Stimulated activated CD4-positive, alpha-beta T cell treated with anti-CD3 and anti-CD28 coated beads, Interleukin-4, amount 100 ng/mL, for 24 hours (primary cell): ENCODE measurements at places on chromosomes 13 and 19.
A peak's percentile ranks its signal among the peaks of the same experiment; 100 is the strongest.

GRCh38 chr19:18644196-18645034, 7.6 kb downstream of the KLHL26 start:
- DNase-seq = no peak

GRCh38 chr13:97112446-97113152, 109.5 kb upstream of the MBNL2 start:
- DNase-seq = no peak

GRCh38 chr13:44280456-44280855, 93.2 kb upstream of the SERP2 start:
- no peak for DNase-seq

DNA sequence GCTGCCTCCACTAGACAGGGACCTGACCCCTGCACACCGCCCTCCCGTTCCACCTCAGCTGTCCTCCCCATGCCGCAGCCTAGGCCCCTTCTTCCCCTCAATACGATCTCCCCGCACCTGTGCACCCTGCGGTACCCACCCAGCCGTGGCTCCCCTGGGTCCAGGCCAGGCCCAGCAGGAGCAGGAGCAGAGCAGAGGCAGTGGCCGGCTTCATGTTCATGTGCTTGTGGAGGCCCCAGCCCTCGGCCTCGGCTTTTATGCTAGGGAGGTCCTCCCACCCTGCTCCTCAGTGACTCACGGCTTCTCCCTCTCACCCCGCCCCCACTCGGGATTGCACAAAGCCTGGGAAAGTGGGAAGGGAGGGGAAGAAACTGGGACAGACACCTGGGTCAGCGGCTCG, 11.4 kb upstream of the KRTDAP start:
- no peak for DNase-seq

- DNase-seq = no peak
These were observed 206.8 kb downstream of the PCDH9 start for GRCh38 chr13:67023130-67023876.

DNA sequence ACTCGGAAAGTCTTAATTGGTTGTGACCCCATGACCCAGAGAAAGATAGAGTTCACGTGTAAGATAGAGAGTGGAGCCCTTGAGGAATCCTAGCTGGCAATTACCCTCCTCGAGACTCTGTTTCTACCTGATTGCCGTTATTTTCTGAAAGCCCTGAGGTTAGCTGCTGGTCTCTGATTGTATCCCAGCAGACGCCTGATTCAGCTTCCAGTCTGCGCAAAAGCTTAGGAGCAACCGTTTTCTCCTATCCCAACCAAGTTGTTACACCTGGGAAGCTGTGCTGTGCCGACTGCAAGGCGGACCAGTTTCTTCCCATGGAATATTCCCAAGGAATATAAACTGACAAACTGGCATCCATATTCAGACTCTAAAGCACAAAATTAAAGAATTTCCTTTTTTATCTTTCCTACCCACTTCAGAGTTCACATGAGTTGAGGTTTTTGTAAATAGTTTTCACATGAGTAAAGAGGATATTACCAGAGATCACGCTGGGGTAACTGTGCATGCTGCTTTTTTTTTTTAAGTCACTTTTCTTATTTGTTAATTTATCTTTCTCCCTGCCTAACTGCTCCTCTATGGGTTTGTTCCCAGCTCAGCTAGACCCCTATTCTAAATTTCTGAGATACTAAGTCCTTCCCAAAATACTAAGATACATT, 1.5 kb upstream of the TRPC4 start:
- DNase-seq = no peak

DNA sequence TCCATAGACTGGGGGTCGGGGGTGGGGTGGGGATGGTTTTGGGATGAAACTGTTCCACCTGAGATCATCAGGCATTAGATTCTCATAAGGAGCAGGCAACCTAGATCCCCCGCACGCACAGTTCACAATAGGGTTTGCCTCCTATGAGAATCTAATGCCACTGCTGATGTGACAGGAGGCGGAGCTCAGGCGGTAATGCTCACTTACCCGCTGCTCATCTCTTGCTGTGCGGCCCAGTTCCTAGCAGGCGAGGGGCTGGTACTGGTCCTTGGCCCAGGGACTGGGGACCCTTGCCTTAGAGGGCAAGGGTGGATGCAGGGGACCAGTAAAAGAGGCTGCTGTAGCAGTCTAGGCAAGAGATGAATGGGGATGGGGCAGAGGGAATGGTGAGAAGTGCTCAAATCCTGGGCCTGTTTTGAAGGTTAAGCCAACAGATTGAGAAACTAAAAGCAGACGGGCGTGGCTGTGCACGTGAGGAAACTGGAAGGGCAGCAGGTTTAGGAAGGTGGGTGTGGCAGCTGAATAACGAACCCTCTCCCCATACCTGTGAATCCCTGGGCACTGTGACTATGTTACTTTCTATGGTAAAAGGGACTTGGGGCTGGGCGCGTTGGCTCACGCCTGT, 1.5 kb upstream of the ERICH4 start:
- DNase-seq = no peak

- DNase-seq = peak; percentile 91
These were observed 44.3 kb downstream of the BBC3 start for GRCh38 chr19:47186446-47187334.

GRCh38 chr13:79541426-79542049, 60.6 kb downstream of the NDFIP2 start:
- DNase-seq = peak; percentile 10

- no peak for DNase-seq
These were observed 206.5 kb downstream of the TEX29 start for GRCh38 chr13:111526922-111527321.

GRCh38 chr19:45613926-45614725, 12.1 kb upstream of the GPR4 start:
- DNase-seq = peak; percentile 60

DNA sequence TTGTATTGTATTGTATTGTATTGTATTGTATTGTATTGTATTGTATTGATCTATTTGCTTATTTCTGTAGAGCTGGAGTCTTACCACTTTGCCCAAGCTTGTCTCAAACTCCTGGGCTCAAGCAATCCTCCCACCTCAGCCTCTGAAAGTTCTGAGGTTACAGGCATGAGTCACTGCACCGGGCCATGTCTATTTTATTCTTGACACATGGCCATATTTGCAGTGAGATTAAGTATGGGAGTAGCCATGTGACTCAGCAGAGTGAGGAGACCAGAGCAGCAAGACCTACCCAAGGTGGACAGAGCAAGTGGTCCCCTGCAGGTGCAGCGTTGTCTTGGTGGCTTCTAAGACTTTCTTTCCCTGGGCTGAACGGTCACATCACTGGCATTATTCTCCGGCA, 49.1 kb upstream of the UBAC2 start:
- peak; percentile 24 for DNase-seq

DNA sequence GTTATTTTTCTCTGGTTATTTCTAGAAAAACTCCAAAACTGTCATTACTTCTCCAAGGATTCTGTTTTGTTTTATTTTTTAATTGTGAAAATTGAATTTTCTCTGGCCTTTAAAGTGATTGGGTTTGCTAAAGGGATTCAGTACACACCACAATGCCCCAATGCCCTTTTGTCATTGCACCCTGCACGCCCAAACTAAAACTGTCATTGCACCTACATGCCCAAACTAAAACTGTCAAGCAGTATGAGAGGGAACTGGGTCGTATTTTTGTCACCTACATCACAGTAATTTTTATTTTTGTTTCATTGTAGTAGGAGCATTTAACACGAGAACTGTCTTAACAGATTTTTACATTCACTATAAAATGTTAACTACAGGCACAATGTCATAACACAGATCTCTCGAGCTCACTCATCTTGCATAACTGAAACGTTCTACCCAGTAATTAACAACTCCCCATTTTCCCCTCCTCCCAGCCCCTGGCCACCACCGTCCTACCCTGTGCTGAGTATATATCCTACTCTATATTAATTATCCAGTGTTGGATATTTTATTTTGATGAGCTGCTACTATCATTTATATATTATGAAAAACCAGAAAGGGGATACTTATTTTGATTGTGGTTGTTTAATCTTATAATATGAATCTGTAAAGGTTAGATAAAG, 7.2 kb downstream of the NALCN start:
- no peak for DNase-seq

DNA sequence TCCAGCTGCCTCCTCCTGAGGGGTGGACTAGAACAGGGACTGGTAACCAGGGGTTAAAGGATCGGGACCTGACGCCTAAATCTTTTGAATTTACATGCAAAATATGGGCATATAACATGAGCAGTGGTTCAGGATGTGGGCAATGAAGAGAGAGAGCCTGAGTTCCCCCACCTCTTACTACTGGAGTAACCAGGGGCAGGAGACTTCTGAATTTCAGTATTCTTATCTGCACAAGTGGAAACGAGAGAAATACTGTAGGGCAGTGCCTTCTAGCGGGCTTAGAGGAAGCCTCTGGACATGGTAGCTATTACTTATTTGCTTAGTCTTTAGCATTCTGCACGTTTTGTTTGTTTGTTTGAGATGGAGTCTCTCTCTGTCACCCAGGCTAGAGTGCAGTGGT, 26.3 kb downstream of the BCAT2 start:
- DNase-seq = no peak

DNA sequence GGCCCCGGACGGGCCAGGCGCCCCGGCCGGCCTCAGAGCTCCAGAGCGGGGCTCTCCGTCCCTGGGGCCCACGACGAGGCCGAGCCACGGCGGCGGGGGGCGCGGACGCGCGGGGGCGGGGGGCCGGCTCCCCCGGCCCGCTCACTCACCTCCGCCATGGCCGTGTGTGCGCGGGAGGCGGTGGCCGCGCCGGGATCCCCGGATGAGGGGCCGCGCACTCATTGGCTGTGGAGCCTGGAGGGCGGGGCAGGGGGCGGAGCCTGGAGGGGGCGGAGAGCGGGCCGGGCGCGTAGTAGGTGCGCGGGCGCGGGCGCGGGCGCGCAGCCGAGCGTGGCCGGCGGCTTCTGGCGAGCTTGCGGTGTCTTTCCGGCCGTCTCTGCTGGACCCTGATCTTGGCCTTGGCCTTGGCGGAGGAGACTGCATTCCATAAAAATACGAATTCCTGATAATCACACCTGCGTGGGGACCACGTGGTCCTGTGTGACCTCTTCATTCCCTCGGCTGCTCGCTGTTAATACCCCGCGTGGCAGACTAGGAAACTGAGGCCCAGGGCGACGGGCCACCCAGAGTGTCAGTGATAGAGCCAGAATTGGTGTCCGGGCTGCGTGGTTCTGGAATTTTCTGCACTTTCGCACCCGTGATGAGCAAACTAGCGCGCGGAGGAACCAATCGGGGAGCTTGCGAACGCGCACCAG, at the start of gene MIER2:
TSS of gene MIER2 (minus strand) at position 172 of the 695 bp plus-strand sequence. CDS start at position 158, 14 bp downstream.
- DNase-seq = peak; percentile 89

DNA sequence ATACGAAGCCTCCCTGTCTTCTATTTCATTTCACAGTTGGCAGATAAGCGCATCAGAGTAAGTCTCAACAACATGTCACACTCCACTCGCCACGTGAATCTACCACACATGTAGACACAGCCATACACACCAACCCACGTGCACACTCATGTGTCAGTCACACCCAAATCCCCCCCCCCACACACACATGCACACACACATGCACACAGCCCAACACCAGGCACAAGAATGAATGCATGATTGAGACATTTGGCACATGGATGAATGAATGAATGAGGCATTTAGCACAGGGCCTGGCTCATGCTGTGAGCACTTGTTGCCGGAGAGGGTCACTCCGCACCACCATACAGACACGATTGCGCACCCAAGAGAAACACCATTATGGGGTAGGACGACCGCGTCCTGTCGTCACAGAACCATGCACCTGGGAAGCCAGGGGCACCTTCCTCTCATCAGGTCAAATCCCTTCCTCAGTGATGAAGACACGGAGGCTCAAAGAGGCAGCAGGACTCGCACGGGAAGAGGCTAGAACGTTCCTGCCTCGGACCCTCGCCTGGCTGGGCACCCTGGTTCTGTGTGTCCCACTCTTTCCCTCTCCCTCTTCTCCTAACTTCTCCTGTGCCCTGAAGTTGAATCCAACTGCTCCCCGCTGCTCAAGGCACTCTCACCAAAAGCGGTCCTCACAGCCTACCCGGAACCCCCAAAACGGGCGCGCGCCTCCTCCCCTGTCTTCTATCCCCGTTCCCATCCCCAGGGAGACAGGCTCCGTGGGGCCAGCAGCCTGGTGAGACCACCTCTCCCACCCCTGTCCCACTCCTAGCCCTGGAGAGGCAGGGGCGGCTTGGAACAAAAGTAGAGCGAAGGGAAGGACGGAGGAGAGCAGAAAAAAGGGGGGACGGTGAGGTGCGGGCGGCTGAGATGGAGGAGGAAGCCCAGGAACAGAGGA, 1.3 kb downstream of the MEIS3 start:
- DNase-seq = no peak

GRCh38 chr19:58154679-58155648, 4.4 kb upstream of the ZNF329 start:
- peak; percentile 99 for DNase-seq

DNA sequence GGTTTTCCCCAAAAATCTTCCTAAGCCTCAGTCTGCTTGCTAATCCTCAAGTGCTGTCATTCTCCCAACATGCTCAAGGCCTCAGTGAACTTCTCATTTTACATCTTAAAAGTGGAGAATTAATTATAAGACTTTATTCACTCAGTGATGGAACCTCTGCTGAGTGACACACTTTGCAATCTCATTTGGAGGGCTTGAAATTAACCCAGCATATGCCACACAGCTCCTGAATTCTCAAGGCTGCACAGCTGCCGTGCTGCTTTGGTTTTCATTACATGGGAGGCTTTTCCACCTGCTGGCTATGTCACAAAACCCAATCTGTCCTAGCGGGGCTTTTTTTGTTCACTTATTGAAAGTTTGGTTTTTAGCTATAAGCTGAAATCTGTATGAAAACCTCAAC, 28.3 kb upstream of the SERPINE3 start:
- DNase-seq = no peak

GRCh38 chr19:28213470-28214082, 999.4 kb downstream of the UQCRFS1 start:
- no peak for DNase-seq
